G401 (cell line): ENCODE measurements at places on chromosomes 2 and 18.

- DNase-seq = no peak
Observed at GRCh38 chr2:163759013-163759412, 23.2 kb upstream of the FIGN start.

DNA sequence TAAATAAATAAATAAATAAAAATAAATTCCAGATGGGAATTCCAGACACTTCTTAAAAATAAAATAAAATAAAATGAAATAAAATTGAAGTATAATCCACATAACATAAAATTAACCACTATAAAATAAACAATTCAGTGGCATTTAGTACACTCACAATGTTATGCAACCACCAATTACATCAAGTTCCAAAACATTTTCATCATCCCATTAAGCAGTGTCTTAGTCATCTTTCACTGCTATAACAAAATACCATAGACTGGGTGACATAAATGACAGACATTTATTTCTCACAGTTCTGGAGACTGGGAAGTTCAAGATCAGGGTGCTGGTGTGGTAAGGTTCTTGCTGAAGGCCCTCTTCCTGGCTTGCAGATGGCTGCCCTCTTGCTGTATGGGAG is 22.6 kb upstream of the PROKR1 start:
- DNase-seq = no peak

DNA sequence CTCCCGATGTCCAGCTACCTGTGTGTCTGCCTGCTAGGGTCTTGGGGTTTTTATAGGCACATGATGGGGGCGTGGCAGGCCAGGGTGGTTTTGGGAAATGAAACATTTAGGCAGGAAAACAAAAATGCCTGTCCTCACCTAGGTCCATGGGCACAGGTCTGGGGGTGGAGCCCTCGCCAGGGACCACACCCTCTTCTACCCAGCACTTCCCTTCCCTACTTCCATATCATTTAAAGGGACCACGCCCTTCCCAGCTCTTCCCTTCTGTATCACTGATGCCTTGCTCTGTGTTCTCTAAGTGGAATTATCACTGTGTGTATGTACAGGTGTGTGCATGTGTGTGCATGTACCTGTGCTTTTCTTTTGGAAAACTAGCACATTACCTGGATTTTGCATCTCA is 6.3 kb downstream of the UGT1A1 start:
- no peak for DNase-seq

- no peak for DNase-seq
Observed at GRCh38 chr2:197311421-197312033, 947 bp upstream of the ANKRD44 start.

GRCh38 chr2:6986301-6986911 is 69.2 kb downstream of the RNF144A start:
- DNase-seq = peak; percentile 69

- no peak for DNase-seq
Observed at GRCh38 chr2:3073704-3074103, 303.9 kb downstream of the EIPR1 start.

- DNase-seq = no peak
Observed at GRCh38 chr2:78416625-78417300, 608.7 kb upstream of the REG3G start.
